ENCODE measurements at places on chromosomes 2 and 18.

GRCh38 chr2:6474161-6475140 lies 391.3 kb downstream of the CMPK2 start:
- no peak for DNase-seq

DNA sequence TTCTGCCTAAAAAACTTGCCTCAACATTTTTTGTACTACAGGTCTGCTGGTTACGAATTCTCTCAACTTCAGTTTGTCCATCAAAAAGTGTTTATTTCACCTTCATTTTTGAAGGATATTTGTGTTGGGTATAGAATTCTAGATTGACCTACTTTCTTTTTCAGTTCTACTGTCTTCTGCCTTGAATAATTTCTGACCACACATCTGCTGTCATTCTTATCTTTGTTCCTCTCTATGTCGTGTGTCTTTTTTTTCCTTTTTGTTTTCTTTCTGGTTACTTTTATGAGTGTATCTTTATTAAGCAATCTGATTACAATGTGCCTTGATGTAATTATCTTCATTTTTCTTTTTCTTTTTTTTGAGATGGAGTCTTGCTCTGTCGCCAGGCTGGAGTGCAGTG lies 25.3 kb downstream of the ADCY3 start:
- DNase-seq = no peak

DNA sequence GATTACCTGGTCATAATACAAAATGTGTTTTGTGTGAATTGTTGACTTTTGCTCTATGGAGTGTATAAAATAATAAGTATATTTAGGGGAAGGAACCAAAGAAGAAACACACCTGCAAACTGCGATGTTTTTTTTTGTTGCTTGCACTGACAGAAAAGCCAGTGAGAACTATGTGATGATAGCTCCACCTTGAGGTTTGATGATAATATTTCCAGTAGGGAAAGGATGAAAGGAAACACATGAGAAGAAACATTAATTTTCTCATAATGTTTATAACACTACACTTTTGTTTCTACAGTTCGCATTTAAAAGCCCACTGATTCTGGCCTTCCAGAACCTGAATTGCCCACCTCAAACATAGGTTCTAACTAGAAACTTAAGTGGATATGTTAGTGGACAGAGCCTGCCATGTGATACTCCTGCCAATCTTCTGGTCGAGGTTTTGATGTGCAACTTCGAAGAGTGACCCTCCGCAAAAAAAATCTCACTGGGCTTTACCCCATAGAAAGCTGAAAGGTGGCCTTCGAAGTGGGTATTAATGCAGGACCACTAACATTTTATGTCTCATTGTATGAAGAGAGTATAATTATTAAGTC lies 476.4 kb upstream of the SPHKAP start:
- no peak for DNase-seq

DNA sequence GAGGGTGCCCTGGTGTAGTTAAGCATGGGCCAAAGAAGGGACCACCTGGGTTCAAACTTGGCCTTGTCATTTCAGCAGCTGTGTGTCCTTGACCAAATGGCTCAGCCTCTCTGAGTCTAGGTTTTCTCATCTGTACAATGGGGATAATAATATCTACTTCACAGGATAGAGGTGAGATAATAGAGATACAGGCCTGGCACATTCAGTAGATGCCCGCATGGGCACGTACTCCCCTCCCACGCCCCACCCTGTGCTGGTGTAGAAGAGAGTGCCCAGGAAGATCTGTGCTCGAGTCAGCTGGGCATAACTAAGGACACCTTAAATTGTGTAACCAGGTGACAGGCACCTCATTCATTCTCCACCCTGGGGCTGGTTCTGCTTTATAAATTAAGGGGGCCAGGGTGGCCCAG lies 8.4 kb upstream of the TMEM185B start:
- no peak for DNase-seq

GRCh38 chr18:55546851-55547704 lies 40.9 kb downstream of the TCF4 start:
- DNase-seq = no peak

GRCh38 chr2:157995117-157995516 lies 106.6 kb upstream of the UPP2 start:
- DNase-seq = no peak

GRCh38 chr2:104289651-104290565 lies 564.0 kb upstream of the POU3F3 start:
- no peak for DNase-seq

DNA sequence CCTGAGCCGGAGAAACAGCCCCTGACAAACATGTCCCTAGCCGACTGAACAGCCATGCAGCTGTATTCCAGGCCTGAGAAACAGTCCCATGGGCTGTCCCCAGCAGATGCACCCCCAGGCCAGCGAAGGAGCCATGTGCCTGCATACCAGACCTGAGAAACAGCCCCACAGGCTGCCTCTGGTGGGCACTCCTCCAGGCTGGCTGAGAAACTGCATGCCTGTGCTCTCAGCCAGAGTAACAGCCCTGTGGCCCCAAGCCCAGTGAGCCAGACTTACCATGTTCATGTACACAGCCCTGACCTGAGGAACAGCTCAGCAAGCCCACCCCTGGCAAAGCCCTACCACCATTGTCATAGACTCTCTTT lies 24.8 kb downstream of the BOLL start:
- DNase-seq = no peak

- DNase-seq = no peak
These were observed 1315.7 kb upstream of the ZEB2 start for GRCh38 chr2:145835665-145836064.

DNA sequence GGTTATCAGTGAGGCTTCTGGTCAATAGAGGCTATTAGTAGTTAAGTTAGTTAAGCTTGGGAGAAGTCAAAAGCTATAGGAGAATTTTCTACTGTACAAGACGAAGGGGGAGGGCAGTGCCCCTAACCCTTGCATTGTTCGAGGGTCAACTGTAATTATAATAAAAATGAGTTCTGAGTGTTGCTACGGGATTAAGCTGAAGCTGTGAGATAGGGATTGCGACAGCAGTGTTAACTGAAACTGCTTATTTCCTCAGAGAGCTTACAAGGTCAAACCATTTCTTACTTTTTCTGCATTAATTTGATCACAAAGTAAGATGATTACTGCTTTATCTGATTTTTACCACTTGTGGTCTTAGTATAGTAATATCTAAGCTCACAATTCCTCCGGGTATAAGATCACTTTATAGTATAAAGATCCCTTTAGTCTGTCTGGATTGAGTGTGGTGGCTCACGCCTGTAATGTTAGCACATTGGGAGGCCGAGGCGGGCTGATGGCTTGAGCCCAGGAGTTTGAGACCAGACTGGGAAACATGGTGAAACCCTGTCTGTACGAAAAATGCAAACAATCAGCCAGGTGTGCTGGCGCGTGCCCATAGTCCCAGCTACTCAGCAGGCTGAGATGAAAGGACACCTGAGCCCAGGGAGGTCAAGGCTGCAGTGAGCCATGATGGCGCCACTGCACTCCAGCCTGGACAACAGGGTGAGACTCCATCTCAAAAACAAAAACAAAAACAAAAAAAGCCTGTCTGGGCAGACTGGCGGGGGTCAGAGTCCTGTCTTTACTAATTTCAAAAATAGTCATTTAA lies 119.5 kb upstream of the TLK1 start:
- DNase-seq = no peak

GRCh38 chr2:134275058-134275862 lies 21.4 kb downstream of the MGAT5 start:
- DNase-seq = no peak

DNA sequence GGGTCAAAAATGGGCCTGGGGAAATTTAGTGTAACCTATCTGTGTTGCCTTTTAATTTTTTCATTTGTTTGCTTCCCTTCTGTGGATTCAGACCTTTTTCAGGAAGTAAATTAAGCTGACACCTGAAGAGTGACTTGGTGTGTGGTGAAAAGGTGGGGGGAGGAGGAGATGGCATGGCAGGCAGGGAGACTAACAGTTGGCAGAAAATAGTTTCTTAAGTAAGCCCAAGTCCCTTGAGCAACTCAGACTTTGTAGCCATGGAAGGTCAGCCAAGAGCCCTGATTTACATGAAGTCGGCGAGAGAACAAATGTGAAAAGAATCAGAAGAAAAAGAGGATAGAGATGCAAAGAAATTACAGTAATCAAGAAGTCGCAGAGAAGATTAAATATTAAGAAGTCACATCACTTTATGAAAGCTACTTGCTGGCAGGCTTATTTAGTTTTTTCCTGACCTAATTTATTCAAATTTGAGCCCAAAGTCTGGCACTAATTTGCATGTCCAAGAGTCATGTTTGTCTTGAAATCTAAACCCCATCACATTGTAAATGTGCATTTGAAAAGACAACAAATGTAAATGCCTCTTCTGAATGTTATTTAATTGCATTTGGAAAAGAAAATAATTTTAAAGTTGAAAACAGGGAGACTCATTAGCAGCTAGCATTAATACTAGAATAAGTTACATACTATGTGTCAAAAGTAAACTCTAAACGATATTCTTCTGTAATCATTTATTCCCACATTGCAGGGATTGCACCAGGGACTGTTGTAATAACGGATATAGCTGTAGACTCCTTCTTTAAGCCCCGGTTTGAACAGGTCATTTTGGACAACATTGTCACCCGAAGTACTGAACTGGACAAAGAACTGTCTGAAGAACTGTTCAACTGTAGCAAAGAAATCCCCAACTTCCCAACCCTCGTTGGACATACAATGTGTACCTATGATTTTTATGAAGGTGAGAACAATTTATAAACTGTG lies 19.3 kb downstream of the UPP2 start:
- no peak for DNase-seq

Data from activated T-cell treated with anti-CD3 and anti-CD28 coated beads, Interleukin-2, amount 50 U/mL, for 1 hour (primary cell).